ENCODE measurements at places on chromosomes 3 and 15. TPM values are rescaled to one million over a fixed set of nuclear protein-coding genes. Genes with fewer than 3 reads are reported as not detected.

- no peak for DNase-seq
- no peak overlapping the region for H3K27ac ChIP-seq
- no peaks in the 10 kb centered on the region for H3K36me3 ChIP-seq
- H3K27me3 ChIP-seq = no peaks in the 10 kb centered on the region
These were observed 1.4 kb downstream of the PLSCR1 start for GRCh38 chr3:146542978-146543377.

GRCh38 chr3:113629584-113630421 is 66.6 kb downstream of the USF3 start:
- no peak for DNase-seq
- no peaks in the 10 kb centered on the region for H3K4me1 ChIP-seq
- no peaks in the 10 kb centered on the region for H3K36me3 ChIP-seq

DNA sequence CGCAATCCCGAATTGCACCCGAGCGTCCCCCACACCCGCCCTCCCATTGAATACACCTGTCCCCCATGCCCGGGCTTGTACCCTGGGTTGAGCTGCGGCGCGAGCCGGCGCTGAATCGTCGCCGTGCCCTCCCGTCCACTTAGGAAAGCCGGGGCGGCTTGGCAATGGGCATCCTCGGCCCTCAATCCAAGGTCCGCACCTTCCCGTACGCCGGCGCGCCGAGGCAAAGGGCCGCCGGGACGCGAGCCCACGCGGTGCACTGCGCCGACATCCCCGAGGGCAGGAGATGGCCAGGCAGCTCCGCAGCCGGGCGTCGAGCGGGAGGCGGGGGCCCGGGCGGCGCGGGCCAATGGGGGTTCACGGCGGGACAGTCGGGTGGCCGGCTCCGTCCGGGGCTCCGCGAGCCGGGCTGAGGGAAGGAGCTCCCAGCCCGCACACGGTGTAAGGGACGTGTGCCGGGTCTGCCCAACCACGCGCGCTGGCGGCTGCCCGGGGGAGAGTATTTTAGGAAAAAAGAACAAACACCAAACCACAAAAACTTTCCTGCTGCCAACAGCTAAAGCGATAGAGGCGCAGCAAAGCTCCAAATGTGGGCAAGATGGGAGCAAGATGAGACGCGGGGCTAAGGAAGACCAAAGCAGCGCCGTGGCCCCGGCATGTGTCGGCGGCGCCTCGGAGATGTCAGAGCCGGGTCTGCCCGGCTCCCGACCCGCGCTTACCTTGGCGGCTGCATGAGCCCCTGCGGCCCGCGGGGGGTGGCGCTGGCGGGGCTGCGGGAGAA is 621 bp downstream of the RGMA start:
- DNase-seq = no peak
- no peaks in the 10 kb centered on the region for H3K36me3 ChIP-seq
- H3K4me1 ChIP-seq = peaks cover 4% of the 10 kb centered on the region
- peak overlapping the region; percentile 33 for H3K4me3 ChIP-seq

- H3K4me1 ChIP-seq = no peaks in the 10 kb centered on the region
- DNase-seq = no peak
- H3K27ac ChIP-seq = no peak overlapping the region
- H3K36me3 ChIP-seq = no peaks in the 10 kb centered on the region
- H3K27me3 ChIP-seq = no peaks in the 10 kb centered on the region
These were observed 19.8 kb downstream of the MORC1 start for GRCh38 chr3:109098079-109098644.

DNA sequence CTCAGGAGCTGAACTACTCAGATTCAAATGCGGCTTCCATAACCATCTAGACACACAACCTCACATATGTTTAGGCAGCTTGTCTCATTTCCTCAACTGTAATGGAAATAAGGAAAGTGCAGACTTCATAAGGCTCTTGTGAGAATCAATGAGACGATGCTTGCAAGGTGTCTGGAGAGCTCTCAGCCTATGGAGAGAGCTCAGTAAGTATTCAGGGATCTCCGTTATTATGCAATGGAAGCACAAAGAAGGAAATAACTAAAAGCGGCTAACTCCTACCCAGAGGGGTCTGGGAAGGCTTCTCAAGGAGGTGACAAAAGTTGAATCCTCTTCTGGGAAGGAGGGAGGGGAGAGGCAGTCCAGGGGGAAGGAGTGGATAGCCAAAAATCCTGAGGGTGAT is 50.1 kb upstream of the LIPC start:
- H3K4me1 ChIP-seq = no peaks in the 10 kb centered on the region
- no peak for DNase-seq
- no peaks in the 10 kb centered on the region for H3K27me3 ChIP-seq

DNA sequence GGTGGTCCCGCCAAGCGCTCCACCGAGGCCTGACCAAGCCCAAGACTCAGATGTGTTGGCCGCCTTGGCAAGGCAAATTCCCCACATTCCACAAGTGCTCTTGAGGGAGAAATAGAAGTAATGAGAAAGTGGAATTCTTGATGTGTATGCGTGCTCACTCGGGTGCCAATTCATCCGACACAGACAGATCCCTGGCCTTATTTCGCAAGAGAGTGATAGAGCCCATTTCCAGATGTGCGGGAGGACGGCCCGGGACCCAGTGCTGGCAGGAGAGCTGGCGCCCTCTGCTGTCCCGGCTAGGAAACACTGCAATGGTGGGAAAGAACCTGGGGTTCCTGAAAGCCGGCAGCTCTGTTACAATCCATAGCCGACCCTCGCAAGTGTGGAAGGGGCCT is 76.0 kb downstream of the HMG20A start:
- H3K27me3 ChIP-seq = no peaks in the 10 kb centered on the region
- peak; percentile 62 for DNase-seq
- no peak overlapping the region for H3K4me3 ChIP-seq
- H3K4me1 ChIP-seq = peaks cover 5% of the 10 kb centered on the region

GRCh38 chr15:67267951-67268941 is 13.7 kb downstream of the IQCH start:
- no peaks in the 10 kb centered on the region for H3K27me3 ChIP-seq
- H3K36me3 ChIP-seq = no peaks in the 10 kb centered on the region
- H3K4me3 ChIP-seq = no peak overlapping the region

The TLR9 gene
- 2.5 TPM for total RNA-seq

The SLC28A2 gene
- not detected for total RNA-seq

- H3K27me3 ChIP-seq = no peaks in the 10 kb centered on the region
- DNase-seq = no peak
- H3K4me3 ChIP-seq = no peak overlapping the region
- no peaks in the 10 kb centered on the region for H3K36me3 ChIP-seq
- H3K27ac ChIP-seq = peak overlapping the region; percentile 83
These were observed 36.2 kb downstream of the EHD4 start for GRCh38 chr15:41936155-41936554.

The RHOV gene
- total RNA-seq = not detected

- H3K36me3 ChIP-seq = no peaks in the 10 kb centered on the region
- H3K27ac ChIP-seq = no peak overlapping the region
- H3K4me1 ChIP-seq = no peaks in the 10 kb centered on the region
- DNase-seq = no peak
- no peaks in the 10 kb centered on the region for H3K27me3 ChIP-seq
These were observed 289.8 kb upstream of the ROPN1 start for GRCh38 chr3:124281453-124282316.

The BUB1B gene
- total RNA-seq = 1.2 TPM

DNA sequence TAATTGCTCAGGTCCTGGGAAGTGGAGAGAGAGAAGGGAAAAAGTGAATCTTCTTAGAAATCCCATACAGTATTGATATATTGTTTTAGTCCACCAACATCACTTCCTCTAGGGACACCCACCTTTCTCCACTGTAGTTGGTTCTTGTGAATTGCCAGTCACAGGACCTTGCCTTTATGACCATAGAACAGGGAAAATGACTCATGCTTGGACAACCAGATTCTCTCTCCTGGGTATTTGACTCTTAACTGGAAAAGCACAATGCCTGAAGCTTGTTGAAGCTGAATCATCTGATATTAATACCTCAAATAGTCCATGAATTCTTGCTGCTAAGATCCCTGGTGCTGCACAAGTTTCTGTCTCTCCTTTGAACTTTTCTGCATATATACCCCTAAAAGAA is 32.5 kb upstream of the DCLK3 start:
- DNase-seq = no peak
- no peak overlapping the region for H3K4me3 ChIP-seq
- no peaks in the 10 kb centered on the region for H3K36me3 ChIP-seq
- no peak overlapping the region for H3K27ac ChIP-seq
- H3K4me1 ChIP-seq = no peaks in the 10 kb centered on the region

GRCh38 chr3:184155644-184156521 is 706 bp downstream of the DVL3 start:
- peak overlapping the region; percentile 84 for H3K4me3 ChIP-seq
- no peaks in the 10 kb centered on the region for H3K27me3 ChIP-seq
- H3K36me3 ChIP-seq = no peaks in the 10 kb centered on the region

- H3K27me3 ChIP-seq = no peaks in the 10 kb centered on the region
- H3K4me1 ChIP-seq = no peaks in the 10 kb centered on the region
- no peak overlapping the region for H3K27ac ChIP-seq
- H3K4me3 ChIP-seq = no peak overlapping the region
- H3K36me3 ChIP-seq = no peaks in the 10 kb centered on the region
- no peak for DNase-seq
These were observed 96.5 kb upstream of the PRICKLE2 start for GRCh38 chr3:64321747-64322146.

GRCh38 chr3:129599607-129600006 is 6.9 kb downstream of the PLXND1 start:
- H3K4me3 ChIP-seq = no peak overlapping the region
- no peaks in the 10 kb centered on the region for H3K27me3 ChIP-seq

The SPINK8 gene
- not detected for total RNA-seq

- no peaks in the 10 kb centered on the region for H3K27me3 ChIP-seq
- no peaks in the 10 kb centered on the region for H3K36me3 ChIP-seq
- H3K27ac ChIP-seq = no peak overlapping the region
- no peak overlapping the region for H3K4me3 ChIP-seq
- no peaks in the 10 kb centered on the region for H3K4me1 ChIP-seq
These were observed 110.1 kb upstream of the GBE1 start for GRCh38 chr3:81871358-81872155.

GRCh38 chr3:125123451-125124305 is 67.9 kb upstream of the HEG1 start:
- H3K36me3 ChIP-seq = no peaks in the 10 kb centered on the region
- no peaks in the 10 kb centered on the region for H3K27me3 ChIP-seq
- no peak for DNase-seq
- H3K4me1 ChIP-seq = peaks cover 23% of the 10 kb centered on the region

The TNNC1 gene
- 6.9 TPM for total RNA-seq

Measured in naive thymus-derived CD4-positive, alpha-beta T cell (primary cell).